ENCODE measurements at places on chromosomes 1 and 21.

- H3K4me3 ChIP-seq, result no peak overlapping the region
- H3K27me3 ChIP-seq, result no peaks in the 10 kb centered on the region
- peaks cover 22% of the 10 kb centered on the region for H3K4me1 ChIP-seq
- no peak overlapping the region for H3K27ac ChIP-seq
- no peak for DNase-seq
Measured at GRCh38 chr1:85228972-85229371, 28.2 kb upstream of the SYDE2 start.

DNA sequence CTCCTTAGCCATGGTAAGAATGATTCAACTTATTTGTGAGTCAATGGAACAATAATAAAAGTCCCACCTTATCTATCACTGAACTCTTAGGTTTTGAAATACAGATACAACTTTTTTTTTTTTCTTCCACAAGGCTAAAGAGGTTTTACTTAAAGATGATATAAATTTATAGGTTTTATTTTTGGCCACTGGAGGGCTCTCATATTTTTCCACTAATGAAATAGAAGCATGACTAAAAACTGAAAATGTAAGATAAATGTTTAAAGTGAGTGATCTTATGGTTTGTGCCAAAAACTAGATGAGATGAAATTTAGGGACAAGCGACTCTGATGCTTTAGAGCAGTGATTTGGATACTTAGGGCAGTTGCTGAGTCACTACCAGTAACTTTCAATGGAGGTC, 499.0 kb downstream of the NUF2 start:
- no peaks in the 10 kb centered on the region for H3K27me3 ChIP-seq
- no peaks in the 10 kb centered on the region for H3K36me3 ChIP-seq

DNA sequence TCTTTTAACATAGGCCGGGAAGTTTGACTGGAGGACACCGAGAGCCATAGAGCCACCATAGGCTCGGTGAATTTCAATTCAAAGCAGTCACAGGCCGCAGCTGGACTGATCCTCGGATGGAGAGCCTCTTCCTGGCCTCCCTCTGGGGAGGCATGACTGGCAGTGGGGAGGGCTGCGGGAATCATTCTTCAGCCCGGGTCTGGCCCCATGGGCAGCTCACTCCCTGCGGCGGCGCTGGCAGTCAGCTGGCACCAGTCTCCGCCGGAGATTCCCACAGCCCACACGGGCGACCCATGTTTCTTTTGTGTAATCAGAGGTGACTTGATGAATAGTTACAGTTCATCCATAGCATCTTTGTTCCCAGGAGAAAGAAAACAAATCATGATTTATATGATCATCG, 10.6 kb downstream of the ESPN start:
- DNase-seq, result no peak
- H3K36me3 ChIP-seq, result no peaks in the 10 kb centered on the region
- H3K4me1 ChIP-seq, result no peaks in the 10 kb centered on the region

GRCh38 chr1:173853074-173853473, 14.7 kb downstream of the GAS5 start:
- H3K27me3 ChIP-seq, result no peaks in the 10 kb centered on the region
- peak overlapping the region; percentile 15 for H3K27ac ChIP-seq
- no peak for DNase-seq

GRCh38 chr1:98704474-98704873, 43.0 kb downstream of the SNX7 start:
- no peak overlapping the region for H3K4me3 ChIP-seq
- no peaks in the 10 kb centered on the region for H3K4me1 ChIP-seq
- no peaks in the 10 kb centered on the region for H3K27me3 ChIP-seq
- no peak overlapping the region for H3K27ac ChIP-seq
- H3K36me3 ChIP-seq, result peaks cover 1% of the 10 kb centered on the region
- no peak for DNase-seq

- H3K4me3 ChIP-seq, result no peak overlapping the region
- no peak overlapping the region for H3K27ac ChIP-seq
- no peaks in the 10 kb centered on the region for H3K36me3 ChIP-seq
- DNase-seq, result no peak
Measured at GRCh38 chr21:44273046-44273445, 11.3 kb upstream of the DNMT3L start.

GRCh38 chr1:154431586-154432373, 26.6 kb downstream of the IL6R start:
- H3K4me3 ChIP-seq, result no peak overlapping the region
- peak overlapping the region; percentile 32 for H3K27ac ChIP-seq

DNA sequence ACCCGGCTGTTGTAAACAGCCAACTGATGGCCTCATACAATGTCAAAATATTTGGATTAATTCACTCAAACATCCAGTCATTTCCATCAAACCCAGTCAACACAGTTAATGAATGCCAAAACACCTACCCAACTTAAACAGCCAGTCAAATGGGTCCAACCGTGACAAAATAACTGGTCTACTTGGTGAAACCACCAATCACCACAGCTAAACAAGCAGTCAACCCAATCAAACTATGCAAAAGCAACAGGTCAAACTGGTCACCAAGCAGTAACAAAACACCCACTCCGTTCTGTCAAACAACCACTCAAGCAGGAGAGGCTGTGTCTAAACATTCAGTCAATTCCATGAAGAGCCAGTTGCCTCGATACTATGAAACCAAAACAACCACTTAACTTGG, 119.2 kb downstream of the FOXD2 start:
- H3K4me1 ChIP-seq, result peaks cover 7% of the 10 kb centered on the region
- no peak overlapping the region for H3K4me3 ChIP-seq
- H3K36me3 ChIP-seq, result no peaks in the 10 kb centered on the region
- H3K27me3 ChIP-seq, result peaks cover 2% of the 10 kb centered on the region
- DNase-seq, result no peak
- H3K27ac ChIP-seq, result no peak overlapping the region

DNA sequence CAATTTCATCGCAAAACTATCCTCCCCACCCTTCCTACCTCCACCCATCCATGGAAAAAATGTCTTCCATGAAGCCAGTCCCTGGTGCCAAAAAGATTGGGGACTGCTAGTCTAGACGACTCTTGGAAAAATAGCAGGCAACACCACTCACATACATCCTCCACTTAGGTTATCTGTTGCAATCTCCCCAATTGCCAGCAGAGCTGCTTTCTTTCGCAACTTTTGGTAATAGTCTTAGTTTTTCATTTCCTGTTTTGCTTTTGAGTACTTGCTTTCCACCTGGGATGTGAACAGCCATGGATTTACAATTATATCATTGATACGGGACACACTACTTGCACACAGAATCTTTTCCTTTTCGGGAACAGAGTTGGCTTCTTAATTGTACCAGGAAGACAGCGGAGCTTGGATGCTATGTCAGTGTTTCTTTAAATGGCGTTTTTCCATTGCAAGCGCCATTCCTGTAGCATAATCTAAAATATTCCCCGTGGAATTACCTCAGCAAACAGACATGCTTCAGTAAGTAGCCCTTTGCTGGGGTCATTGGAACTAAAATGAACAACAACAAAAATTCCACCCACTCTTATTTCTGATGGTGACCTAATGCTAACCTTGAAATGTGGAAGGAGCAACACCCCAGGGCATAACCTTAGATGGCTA, 183.3 kb upstream of the ADGRL2 start:
- no peak overlapping the region for H3K27ac ChIP-seq
- DNase-seq, result no peak
- H3K27me3 ChIP-seq, result peaks cover 2% of the 10 kb centered on the region
- no peaks in the 10 kb centered on the region for H3K36me3 ChIP-seq

DNA sequence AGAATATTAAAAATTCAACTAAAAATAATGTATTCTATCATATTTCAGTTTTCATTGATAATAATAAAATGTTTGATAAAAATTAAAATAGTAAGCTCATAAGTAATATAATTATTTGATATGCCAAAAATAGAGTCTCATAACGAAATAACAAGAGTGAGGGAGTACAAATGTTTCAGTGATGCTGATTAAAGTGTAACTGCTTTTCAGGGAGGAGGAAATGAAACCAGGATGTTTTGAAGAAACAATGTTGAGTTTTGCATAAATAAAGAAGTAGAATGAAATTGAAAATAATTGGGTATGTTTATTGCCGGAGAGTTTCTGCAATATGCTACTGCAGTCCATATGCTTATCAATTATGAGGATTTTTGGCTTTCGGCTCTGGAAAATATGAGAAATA, 1159.8 kb upstream of the ADGRL2 start:
- H3K4me3 ChIP-seq, result no peak overlapping the region
- no peak overlapping the region for H3K27ac ChIP-seq
- no peak for DNase-seq
- H3K27me3 ChIP-seq, result no peaks in the 10 kb centered on the region
- no peaks in the 10 kb centered on the region for H3K36me3 ChIP-seq
